ENCODE measurements at places on chromosomes 5 and 9.

DNA sequence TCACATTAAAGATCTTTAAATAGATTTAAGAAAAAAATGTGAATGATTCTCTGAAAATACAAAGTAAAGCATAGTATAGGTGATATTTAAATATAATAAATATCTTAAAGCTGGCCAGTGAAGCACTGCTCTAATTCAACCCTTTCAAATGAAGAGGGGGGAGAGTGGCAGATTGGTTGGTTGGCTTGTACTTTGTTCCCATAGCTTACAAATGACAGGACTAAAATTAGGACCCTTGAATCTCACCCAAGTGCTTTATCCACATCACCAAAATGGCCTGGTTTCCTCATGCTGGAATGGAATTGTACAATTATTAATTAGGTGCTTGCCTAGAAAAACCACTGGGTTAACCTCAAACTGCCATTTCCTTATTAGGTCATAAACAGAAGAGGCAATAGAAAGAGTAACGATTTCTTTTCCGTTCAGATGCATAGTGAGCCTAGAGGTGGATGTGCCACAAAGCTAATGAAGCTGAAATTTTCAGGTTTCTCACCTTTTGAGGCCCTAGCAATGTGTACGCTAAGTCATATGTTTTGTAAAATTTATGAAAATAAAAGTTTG lies 354.5 kb upstream of the CDH6 start:
- no peak for DNase-seq

GRCh38 chr5:178435321-178436238 lies 154.6 kb downstream of the COL23A1 start:
- DNase-seq: no peak

- no peak for DNase-seq
These were observed 16.8 kb downstream of the ACSL6 start for GRCh38 chr5:131994533-131995226.

DNA sequence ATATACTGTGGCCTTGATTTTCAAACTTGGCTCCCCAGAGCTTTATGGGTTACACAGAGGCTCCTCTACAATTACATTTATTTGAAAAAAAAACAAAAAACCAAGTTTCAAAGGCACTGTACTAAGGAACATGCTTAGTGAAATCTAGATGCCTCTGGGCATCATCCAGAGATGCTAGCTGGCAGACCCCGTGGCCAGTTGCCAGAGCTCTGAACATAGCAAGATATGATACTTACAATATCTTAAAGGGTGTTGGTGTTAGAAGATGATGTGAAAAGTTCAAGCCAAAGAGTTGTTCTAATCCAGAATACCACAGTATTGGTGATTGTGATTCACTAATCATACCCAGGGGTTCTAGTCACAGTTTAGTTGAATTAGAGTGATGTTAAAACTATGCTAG lies 87.8 kb downstream of the JAK2 start:
- no peak for DNase-seq

GRCh38 chr5:38529955-38530646 lies 26.3 kb downstream of the LIFR start:
- no peak for DNase-seq

- no peak for DNase-seq
These were observed 37.4 kb downstream of the PRRX2 start for GRCh38 chr9:129702589-129703520.

GRCh38 chr9:91558879-91559278 lies 135.2 kb upstream of the NFIL3 start:
- DNase-seq: no peak

GRCh38 chr5:80793354-80793753 lies 138.6 kb upstream of the DHFR start:
- no peak for DNase-seq

DNA sequence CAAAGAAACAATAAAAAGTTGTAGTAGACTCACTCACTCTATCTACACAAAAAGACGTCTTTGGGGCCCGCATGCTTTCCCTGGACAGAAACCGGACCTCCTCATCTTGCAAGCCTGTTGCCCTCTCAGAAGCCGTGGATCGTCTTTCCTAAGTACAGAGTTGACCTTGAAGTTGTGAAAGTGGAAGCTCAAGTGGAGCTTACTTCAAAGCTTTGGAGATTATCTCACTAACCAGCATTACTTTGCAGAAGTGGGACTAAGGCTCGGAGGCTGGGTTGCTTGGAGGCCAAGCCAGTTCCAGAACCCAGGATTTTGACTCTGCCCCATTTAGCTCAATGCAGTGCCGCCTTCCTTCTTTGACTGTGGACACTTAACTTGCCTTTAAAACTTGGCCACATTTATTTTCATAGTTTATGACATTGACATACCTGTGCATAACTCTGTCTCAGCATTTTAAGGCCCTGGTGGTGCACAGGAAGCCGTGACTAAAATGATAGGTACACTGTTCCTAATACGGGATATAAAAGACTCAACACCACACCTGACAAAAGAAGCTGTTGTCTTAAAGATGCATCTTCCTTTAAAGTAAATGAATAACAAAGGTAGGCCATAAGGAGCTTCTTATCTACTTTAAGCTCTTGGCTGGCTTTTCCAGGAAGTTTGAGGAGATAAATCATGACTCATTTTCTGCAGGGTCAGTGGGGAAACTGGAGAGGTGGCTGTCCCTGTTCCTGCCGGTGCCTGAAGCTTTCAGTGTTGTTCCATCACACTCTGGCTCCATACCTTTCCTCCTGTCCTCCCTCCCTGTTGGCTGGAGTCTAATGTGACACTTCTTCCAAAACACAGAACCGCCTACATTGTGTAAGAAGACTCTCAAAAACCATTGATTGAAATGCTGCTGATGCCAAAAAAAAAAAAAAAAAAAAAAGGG lies 10.7 kb downstream of the SLC25A25 start:
- no peak for DNase-seq

DNA sequence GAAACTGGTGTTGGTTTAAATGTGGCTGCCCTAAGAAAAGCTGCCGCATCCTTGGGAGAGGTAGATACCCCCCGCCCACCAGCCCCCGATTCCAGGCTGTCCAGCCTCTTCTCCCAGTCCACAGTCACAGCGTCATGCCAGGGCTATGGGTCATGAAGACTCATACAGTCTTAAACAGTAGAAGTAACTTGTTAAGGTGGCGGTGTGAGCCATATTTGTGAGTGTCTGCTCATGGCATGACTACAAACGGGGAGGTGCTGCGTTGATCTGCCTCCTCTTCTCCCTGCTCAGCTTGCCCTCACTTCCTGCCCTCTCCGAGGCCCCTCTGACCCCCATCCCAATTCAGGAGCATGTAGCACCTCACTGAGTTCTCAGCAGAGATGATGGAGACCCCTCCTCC lies 20.8 kb downstream of the FGD3 start:
- no peak for DNase-seq

DNA sequence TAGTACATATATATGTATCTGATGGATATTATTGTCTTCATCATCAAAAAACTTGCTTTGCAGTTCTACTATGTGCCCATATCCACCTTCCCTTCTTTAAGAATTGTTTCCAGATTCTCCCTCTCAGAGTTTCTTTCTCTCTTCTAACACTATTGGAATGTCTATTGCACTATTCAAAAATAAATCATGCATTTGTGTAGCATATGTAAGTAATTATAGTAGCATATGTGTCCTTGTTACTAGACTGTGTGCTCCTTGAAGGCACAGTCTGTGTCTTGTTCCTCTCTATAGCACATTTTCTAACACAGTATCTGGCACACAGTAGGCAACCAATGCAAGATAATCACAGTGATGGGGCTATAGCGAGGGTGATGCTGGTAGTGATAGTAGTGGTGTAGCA lies 43.4 kb upstream of the TRIM32 start:
- no peak for DNase-seq

DNA sequence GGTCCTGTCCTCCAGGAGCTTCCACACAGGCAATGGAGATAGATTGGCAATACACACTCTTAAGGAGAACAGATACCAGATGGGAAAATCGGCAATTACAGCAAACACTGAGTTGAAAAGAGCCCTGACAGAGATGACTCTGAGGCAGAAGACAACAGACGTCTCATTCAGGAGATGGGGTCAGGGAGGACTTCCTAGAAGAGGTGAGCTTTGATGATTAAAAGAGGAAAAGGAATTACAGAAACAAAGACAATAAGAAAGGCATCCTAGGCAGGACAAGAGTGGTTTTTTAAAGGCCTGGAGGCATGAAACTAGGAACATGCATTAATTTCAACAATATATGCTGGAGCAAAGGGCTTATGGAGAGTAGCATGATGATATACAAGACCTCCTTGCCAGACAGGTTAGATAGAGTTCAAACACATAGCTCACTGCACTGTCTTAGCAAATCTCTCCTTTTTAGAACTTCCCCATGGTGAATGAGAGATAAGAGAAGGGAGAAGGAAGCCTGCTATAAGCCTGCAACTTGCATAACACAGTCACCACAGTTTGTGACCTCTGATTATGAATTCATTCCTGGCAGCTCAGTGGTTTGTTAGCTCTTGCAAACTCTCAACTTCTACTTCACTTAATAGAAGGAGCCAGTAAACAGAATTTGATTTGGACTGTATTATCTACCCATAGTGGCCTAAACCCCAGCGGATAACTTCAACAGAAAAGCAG lies 48.5 kb downstream of the SIL1 start:
- DNase-seq: no peak

DNA sequence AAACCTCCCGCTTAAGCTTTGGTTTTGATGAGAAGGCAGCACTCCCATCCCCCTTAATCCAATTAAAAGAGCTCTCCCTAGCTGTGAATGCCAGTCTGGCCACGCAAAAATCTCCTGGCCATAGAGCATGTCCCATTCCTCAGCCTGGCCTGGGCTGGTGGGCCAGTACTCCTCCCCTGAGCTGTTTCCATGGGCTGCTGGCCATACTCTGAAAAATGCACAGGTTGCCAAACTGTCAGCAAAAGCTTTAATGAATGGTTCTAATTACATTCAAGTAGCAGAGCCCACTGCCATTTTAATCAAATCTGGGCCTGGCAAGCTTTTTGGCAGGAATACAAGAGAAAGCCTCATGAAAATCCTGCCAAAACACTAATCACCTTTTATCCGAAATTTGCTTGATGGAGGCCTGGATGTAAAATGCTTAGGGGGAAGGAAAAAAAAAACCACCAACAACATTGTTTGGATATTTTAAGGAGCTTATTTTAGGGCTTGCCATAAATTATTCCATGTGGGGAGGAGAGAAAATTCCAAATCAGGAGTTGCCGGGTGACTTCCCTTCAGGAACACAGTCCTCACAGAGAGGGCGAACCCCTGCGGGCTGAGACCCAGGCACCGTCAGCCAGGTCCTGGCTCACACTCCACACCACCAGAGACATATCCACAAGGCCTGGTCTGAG lies 243.3 kb downstream of the SEC61B start:
- DNase-seq: no peak

DNA sequence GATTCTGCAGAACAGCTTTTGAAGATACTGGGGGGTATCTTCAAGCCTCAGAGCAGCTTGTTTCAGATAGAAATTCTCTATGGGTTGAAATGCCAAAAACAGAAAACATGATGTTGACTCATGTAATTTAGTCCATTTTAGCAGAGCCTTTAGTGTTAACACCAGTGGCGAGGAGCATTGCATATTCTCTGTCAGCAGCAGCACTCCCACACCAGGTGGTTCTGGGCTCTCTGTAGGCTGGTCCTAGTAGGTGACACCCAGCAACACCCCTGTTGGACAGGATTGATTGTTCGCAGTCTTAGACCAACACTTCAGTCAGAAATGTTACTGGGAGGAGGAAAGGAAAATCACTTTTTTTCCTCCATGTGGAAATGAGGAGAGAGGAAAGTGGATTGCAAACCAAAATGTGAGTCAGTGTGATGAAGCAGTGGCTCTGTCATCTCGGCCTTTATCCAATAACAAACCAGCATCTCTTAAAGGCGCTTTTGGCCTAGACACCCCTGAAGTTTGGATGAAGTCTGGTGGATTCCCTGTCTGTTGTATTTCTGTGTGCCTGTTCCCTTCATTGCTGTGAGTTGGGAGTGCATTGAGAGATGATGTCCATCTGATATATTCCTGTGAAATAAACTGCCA lies 16.8 kb downstream of the SLC46A2 start:
- DNase-seq: no peak

GRCh38 chr9:71769175-71770161 lies 1.2 kb upstream of the CEMIP2 start:
- peak; percentile 34 for DNase-seq

- no peak for DNase-seq
These were observed 149.0 kb downstream of the PDE4D start for GRCh38 chr5:59744531-59744992.

DNA sequence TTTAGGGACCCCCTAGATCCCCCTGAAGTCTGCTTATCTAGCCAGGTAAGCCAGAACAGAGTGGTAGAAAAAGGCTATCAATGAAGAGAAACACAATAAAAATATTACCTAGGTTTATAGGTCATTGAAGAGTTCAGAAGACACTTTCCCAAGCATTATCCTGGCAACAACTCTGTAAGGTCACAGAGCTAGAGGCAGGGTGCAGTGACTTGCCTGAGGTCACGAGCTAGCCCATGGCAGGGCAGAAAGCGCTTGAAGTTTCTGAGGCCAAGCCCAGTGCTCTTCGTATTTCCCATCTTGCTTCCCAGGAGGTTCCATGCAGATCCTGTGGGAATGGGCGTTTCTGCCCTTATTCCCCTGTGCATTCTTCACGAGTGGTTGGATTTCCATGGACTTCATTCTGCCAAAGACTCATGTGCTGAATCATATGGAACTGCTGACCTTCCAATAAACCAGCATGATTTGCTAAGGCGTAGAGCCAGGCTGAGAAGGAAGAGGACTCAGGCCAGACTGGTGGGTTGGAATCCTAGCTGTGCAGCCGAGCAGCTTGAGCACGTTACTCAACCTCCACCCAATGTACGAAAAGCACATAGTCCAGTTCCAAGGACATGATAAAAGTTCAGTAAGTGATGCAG lies 22.1 kb downstream of the TRMO start:
- DNase-seq: no peak

DNA sequence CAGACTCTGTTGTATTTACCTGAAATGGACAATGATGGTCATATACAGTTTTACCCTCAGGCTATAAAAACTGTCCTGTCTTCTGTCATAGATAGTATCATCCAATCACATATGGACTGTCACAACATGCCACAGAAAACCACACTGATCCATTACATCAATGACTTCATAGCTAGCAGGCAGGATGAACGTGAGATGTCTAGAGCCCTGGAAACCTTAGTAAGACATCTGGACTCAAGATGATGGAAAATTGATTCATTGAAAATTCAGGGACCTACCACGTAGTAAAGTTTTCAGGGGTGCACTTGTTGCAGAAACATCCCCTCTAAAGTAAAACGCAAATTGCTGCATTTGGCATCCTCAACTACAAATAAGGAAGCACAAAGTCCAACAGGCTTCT lies 284.4 kb upstream of the RGMB start:
- no peak for DNase-seq

GRCh38 chr9:69949396-69949795 lies 94.3 kb upstream of the MAMDC2 start:
- no peak for DNase-seq

DNA sequence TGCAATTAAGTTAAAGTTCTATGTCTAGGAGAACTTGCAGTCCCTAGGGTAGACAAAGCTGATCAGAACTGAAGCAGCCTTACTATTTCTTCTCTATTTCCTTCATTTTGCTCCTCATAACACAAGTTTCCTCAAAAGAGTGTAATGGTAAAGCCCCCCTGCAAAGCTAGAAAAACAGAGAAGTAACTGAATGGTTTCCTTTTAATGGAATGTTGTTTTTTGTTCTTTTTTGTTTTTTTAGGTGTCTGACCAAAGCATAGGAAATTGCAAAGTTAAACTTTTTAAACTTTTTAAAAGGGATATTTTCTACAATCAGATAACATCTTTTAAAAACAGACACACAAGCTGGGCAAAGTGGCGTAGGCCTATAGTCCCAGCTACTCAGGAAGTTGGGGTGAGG lies 145.7 kb downstream of the TLE1 start:
- DNase-seq: no peak

GRCh38 chr9:19935422-19935821 lies 146.6 kb upstream of the SLC24A2 start:
- no peak for DNase-seq

GRCh38 chr9:84187090-84187489 lies 153.5 kb downstream of the SLC28A3 start:
- DNase-seq: no peak
